ENCODE measurements at places on chromosomes 11 and 22. TPM values are rescaled to one million over a fixed set of nuclear protein-coding genes. Genes with fewer than 3 reads are reported as not detected.

The HORMAD2 gene
- not detected for total RNA-seq

The ACRV1 gene
- not detected for total RNA-seq

The LMO1 gene
- total RNA-seq, result not detected

DNA sequence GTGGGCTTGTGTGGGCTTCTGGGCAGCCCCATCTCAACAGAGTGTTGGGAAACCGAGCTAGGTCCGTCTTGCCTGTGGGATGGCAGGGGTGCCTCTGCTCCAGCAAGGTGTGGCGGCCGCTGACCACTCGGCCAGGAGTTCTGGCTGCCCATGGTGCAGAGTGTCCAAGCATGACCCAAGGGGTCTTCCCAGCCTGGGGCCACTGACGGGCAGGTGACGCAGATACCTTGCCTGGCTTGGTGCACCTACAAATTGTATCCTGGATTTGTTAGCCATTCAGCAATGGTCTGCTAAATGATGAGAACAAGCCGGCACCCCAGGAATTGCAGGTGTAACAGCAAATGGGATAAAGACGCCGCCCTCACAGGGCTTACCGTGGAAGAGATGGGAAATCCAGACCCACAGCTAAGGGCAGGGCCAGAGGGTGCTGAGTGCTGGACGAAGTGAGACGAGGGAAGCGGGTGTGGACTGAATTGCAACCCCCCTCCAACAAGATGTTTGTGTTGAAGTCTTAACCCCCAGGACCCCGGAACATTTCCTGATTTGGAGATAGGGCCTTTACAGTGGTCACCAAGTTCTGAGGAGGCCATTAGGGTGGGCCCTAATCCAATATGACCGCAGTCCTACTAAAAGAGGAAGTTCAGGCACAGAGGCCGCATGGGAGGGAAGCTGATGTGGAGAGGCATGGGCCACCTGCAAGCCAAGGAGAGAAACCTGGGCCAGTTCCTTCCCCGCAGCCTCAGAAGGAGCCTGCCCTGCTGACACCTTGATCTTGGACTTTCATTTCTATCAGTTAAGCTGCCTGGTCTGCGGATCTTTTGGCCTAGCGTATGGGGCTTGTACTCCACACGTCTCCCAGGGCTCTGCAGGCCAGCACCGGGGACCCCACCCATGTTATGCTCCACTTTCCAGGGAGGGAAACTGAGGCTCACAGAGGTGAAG, 45.2 kb upstream of the LINC01488 start:
- DNase-seq, result no peak

DNA sequence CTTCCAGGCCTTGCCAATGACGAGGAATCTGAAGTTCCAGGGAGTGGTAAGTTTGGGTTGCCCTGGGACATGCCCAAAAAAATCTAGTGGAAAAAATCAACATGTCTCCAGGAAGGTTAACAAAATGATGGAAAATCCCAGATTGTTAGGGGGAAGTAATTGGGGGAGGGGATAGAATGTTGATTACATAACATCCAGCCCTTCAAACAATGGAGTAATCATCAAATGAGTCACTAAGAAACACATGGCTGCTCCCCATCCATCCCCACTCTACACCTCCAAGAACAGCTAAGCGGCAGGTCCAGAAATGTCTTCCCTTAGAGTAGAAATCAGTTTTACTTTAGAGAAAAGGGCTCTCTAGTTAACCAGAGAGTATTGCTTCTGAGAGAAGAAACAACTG, 94.9 kb downstream of the ETS1 start:
- DNase-seq, result no peak

GRCh38 chr11:75301131-75301530, 50.3 kb downstream of the ARRB1 start:
- no peak for DNase-seq

- DNase-seq, result no peak
Measured at GRCh38 chr11:111185266-111185665, 60.3 kb upstream of the POU2AF2 start.

DNA sequence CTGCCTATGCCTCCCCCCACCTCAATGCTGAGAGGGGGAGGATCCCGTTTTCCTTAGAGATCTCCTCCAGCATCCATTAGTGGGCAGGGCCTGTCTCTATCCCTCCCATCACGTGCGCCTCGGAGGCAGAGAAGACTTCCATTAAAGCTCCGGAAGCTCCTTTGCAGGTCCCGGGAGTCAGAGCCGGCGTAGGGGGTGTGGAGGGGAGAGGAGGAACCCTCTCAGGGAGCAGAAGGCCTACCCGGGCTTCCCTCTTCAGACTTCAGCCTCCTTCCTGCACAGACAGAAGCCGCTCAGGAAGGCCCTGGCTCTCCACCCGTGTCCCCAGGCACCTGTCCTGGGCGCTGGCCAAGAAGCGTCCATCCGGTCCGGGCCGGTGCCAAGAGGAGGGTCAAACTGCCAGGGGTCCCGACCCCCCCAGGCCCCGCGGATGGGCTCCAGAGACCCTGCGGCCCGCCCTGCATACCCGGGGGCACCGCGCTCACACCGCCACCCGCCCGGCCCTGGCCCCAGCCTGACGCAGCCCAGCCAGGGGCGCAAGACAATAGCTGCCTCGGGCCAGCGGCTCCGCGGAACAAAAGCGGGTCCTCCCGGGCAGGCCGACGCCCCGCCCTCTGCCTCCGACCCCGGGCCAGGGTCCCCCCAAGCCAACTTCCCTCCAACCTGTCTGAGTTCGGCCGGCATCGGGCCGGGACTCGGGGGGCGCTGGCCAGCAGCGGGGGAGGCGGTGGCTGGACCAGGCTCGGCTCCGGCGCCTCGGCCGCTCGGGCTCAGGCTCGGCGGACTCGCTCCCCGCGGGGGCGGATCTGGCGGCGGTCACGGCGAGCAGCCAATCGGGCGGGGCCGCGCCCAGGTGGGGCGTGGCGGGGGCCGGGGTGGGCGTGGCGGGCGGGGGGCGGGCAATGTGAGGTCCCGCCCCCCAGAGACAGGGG, 29.9 kb downstream of the ARVCF start:
- no peak for DNase-seq

DNA sequence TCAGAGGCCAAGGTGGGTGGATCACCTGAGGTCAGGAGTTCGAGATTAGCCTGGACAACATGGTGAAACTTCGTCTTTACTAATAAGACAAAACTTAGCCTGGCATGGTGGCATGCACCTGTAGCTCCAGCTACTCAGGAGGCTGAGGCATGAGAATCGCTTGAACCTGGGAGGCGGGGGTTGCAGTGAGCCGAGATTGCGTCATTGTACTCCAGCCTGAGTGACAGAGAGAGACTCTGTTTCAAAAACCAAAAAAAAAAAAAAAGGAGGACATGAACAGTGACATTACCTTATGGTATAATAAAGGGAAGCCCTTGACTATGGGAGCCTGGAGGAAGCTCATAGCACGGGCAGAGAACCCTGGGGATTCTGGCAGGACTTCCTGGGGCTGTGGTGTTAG, 16.5 kb upstream of the PLEKHB1 start:
- DNase-seq, result no peak

DNA sequence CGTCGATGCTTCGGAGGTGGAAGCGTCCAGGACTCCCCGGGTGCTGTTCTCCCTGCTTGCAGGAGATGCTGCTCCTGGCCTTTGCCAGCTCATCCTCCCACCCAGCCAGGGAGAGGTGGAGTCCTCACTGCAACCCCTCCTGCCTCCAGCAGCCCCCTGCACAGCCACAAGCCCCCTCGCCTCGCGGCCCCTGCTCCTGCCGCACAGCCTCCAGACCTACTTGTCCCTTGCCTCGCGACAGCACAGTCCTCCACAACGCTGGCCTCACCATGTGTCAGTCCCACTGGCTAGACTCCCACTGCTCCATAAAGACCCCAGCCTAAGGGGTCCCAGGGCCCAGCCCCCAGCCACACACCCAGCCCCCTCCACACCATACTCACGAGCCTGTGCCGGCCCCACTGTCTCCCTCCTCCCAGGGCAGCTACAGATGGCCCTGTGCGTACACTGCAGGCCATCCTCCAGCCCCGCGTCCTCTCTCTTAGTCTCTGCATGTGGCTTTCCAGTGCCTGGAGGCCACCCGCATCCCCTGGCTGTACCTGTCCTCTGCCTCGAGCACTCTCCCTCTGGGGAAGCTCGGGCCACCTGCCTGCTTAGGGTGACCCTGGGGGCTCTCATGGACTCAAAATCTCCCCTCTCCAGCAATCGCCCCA, 91.5 kb downstream of the CELSR1 start:
- no peak for DNase-seq

GRCh38 chr11:76660533-76661305, 9.8 kb downstream of the LRRC32 start:
- DNase-seq, result no peak

DNA sequence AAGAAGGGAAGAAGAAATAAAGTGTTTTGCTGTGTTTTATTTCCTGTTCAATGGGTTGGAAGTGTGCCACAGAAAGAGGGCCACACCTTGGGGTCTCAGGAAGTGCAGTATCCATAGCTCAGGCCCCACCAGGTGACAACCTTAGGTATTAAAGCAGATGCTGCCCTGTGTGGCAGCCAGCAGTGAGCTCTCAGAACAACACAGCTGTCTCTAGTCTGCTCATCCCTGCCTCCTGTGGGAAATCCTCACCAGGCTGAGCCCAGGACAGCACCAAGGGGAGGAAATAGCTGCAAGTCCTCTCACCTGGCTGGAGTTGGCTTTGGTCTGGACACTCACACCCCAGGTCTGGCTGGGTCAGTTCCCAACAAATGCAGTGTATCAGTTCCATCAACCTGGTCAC, 25.1 kb downstream of the ARL14EP start:
- no peak for DNase-seq

GRCh38 chr11:99069856-99070444, 49.2 kb downstream of the CNTN5 start:
- no peak for DNase-seq

GRCh38 chr11:1500466-1501420, 14.2 kb upstream of the MOB2 start:
- no peak for DNase-seq

DNA sequence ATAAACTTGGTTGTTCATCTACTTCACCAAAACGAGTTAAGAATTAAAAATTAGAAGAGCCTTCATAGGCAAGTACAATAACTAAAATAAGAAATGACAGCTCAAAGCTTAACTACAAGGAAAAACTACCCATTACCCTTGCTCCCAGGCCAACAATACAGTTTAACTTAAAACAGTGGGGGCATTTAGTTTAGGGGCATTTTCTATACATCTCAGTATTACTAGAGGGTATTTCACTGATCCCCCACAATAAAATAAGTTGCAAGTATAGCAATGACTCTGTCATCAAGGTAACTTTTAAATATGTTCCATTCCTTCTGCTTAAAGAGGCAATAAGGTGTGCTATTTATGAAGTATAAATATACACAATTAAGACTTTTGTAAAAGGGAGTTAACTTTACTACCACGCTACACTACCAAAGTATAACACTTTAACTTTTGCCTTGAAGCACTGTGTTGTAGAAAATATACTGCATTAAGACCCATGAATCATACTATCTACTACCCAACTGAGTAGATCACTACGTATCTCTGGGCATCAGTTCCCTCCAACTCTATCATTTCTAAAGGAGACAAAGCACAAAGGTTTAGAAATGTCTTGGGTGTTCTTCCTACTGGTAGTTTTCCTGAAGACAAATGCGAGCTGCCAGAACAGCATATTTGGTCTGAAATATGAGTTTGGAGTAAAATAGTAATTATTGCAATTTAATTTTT, 29.8 kb downstream of the CHORDC1 start:
- DNase-seq, result no peak

GRCh38 chr11:364991-365725, 4.1 kb upstream of the B4GALNT4 start:
- no peak for DNase-seq

DNA sequence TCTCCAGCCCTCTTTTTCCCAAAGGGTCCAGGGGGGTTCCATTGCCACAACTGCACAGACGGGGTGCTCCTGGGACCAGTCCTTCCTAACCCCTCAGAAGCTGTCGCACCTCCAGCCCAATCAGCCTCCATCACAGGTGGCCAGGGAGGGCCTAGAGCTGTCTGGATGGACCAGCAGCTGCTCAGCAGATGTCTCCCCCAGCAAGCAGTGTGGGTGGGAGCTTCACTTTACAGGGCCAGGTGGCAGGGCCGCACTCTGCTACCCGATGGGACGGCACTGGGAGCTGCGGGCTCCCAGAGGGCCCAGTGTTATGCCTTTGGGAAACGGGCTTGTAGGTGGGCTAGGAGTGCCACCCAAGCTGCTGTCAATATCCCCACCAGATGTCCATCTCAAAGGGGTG, 120.5 kb downstream of the DSCAML1 start:
- DNase-seq, result no peak
